ENCODE measurements at places on chromosomes 13 and 19. TPM values are rescaled to one million over a fixed set of nuclear protein-coding genes. Genes with fewer than 3 reads are reported as not detected.

The KLK15 gene
- not detected for total RNA-seq

The CERS1 gene
- 4.5 TPM for total RNA-seq

The CACNG6 gene
- 18.4 TPM for total RNA-seq

The APOC4 gene
- total RNA-seq, result not detected

The KLK4 gene
- total RNA-seq, result not detected

The ZNF763 gene
- total RNA-seq, result 0.58 TPM

The ZNF665 gene
- 1.1 TPM for total RNA-seq

The THOP1 gene
- total RNA-seq, result 59.0 TPM

The SHC2 gene
- total RNA-seq, result 4.5 TPM

The ANGPTL4 gene
- 10.7 TPM for total RNA-seq

The LGI4 gene
- total RNA-seq, result 3.3 TPM

The NXNL1 gene
- 0.97 TPM for total RNA-seq

The ZNF480 gene
- 10.5 TPM for total RNA-seq

The U2AF1L4 gene
- 13.3 TPM for total RNA-seq

The PSG6 gene
- not detected for total RNA-seq

The LNX2 gene
- 5.3 TPM for total RNA-seq

The SLC15A1 gene
- not detected for total RNA-seq

The ZNF20 gene
- total RNA-seq, result not detected

The KCNC3 gene
- total RNA-seq, result 1.0 TPM

The MEF2B gene
- total RNA-seq, result 0.91 TPM

The ZNF99 gene
- total RNA-seq, result not detected

The FPR1 gene
- total RNA-seq, result 6.7 TPM

The LCP1 gene
- 8.0 TPM for total RNA-seq

The ARHGEF1 gene
- 22.2 TPM for total RNA-seq

The CUL4A gene
- total RNA-seq, result 135 TPM

The DCLK1 gene
- total RNA-seq, result 2.3 TPM

The RAB3A gene
- total RNA-seq, result 0.86 TPM

The ATP4A gene
- total RNA-seq, result not detected

The CRB3 gene
- not detected for total RNA-seq

The RUBCNL gene
- total RNA-seq, result 0.76 TPM

The PLPPR2 gene
- total RNA-seq, result 23.3 TPM

The RFXAP gene
- 1.4 TPM for total RNA-seq

The CLEC4M gene
- not detected for total RNA-seq

The RAB3D gene
- 5.6 TPM for total RNA-seq

The ZNF90 gene
- total RNA-seq, result not detected
